ENCODE measurements at places on chromosomes 16 and 17.

DNA sequence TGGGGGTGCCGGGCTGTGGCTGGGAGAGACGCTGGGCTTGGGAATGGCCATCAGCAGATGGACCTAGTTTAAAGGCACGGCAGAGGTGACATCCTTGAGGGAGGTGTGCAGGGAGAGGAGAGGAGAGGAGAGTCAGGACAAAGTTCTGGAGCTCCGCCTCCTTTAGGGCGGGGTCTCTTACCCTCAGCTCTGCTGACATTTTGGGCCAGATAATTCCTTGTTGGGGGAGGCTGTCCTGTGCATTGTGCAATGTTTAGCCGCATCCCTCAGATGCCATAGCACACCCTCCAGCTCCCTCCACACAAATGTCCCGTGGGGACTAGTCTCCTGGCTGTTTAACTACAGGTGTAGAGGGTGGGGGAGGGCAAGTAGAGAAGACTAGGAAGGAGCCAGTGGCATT, 48.3 kb downstream of the ARHGAP23 start:
- no peak for DNase-seq

DNA sequence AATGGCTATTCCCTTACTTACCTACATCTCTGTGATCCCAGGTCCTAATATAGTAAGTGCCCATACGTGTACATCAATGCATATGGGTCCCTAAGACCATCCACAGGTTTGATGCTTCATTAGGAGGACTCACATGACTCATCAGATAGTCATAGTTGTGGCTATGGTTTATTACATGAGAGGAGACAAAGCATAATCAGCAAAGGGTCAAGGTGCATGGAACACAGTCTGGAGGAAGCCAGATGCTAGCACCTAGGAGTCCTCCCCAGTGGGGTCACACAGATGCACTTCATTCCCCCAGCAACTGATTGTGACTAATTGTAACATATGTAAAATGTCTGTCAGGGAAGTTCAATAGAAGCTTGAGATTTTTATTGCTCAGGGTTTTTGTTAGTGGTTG, 42.8 kb downstream of the PHKB start:
- peak; percentile 47 for DNase-seq

- DNase-seq, result no peak
Observed at GRCh38 chr16:5498562-5498961, 401.0 kb upstream of the EEF2KMT start.

DNA sequence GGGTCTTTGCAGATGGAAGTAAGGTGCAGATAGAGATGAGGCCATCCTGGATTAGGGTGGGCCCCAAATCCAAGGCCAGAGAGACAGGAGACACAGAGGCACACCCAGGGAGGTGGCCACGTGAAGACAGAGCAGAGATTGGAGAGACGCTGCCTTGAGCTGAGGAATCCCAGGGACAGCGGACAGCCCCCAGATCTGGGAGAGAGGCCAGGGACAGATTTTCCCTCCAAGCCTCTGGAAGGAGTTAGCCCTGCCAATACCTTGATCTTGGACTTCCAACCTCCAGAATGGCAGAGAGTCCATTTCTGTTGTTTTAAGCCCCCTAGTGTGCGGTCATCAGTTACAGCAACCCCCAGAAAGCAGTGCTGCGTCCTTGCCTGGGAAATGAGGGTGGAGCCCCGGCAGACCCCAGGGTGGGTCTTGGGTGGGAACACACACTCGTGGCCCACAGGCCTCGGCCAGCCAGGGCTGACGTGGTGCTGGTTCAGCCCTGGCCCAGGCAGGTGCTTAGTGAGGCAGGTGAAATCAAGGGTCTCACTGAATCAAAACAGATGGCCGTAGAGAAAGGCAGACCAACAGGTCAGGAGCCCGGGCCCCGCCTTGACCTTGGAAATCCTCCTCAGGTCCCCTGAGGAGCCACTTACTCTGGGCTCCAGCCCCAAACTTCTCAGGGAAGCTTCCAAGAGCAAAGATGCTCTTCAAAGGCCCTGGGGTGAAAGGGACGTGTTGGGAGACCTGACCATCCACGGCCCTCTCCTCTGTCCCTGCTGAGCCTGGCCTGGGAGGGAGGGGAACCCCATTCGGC, 169.3 kb downstream of the RBFOX3 start:
- DNase-seq, result no peak

- no peak for DNase-seq
Observed at GRCh38 chr16:13912891-13913290, 7.1 kb upstream of the ERCC4 start.

DNA sequence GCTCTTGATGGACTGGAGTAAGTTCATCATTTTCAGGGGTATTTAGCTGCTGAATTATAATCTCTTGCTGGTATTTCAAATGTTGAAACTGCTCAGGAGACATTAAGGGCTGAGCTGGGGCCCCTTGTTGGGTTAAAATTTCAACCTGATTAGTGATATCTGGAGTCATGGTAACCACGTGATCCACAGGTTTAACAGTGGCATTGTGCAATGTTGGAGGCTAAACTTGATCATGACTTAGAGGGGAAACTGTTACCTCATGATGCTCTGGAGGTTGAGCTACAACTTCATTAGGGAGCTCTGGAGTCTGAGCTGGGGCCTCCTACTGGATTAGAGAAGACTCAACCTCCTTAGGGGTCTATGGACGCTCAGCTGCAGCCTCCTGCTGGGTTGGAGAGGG, 17.2 kb upstream of the MPP2 start:
- no peak for DNase-seq

- DNase-seq, result peak; percentile 74
Observed at GRCh38 chr17:65627891-65628643, 66.6 kb upstream of the AXIN2 start.

DNA sequence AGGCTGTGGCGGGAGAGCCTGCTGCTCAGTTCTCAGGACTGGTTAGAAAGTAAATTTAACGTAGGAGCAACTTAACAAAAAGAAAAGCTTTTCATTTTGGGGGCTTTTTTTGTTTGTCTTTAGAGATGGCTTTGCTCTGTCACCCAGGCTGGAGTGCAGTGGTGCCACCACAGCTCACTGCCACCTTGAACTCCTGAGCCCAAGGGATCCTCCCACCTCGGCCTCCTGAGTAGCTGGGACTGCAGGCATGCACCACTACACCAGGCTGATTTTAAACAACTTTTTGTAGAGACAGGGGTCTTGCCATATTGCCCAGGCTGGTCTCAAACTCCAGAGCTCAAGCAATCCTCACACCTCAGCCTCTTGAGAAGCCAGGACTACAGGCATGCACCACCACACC, 205.0 kb downstream of the RPTOR start:
- DNase-seq, result no peak

GRCh38 chr17:12995896-12996295, 21.9 kb downstream of the ELAC2 start:
- DNase-seq, result no peak

DNA sequence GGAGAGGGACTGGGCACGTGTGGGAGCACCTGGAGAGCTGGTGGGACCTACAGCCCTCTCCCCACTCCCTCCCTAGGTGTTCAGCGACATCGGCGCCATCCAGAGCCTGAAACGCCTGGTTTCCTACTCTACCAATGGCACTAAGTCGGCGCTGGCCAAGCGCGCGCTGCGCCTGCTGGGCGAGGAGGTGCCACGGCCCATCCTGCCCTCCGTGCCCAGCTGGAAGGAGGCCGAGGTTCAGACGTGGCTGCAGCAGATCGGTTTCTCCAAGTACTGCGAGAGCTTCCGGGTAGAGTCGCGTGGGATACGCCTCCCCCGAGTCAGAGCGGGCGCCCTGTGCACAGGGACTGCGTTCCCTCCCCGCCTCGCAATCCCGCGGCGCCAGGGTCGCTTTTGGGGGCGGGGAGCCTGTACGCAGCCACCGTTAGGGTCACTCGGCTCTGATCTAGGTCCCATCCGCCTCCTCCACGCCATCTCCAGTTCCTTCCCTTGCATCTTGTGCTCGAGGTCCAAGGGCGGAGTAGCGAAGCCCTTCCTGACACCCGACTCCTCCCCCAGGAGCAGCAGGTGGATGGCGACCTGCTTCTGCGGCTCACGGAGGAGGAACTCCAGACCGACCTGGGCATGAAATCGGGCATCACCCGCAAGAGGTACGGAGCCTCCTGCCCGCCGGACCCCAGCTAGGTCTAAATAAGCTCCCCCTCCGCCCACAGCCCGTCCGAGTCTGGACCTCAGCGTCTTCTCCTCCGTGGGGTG, 13.0 kb downstream of the SARM1 start:
- no peak for DNase-seq

- no peak for DNase-seq
Observed at GRCh38 chr16:1492082-1492922, 858 bp upstream of the TELO2 start.

- DNase-seq, result no peak
Observed at GRCh38 chr17:51876986-51877385, 281.5 kb downstream of the CA10 start.

DNA sequence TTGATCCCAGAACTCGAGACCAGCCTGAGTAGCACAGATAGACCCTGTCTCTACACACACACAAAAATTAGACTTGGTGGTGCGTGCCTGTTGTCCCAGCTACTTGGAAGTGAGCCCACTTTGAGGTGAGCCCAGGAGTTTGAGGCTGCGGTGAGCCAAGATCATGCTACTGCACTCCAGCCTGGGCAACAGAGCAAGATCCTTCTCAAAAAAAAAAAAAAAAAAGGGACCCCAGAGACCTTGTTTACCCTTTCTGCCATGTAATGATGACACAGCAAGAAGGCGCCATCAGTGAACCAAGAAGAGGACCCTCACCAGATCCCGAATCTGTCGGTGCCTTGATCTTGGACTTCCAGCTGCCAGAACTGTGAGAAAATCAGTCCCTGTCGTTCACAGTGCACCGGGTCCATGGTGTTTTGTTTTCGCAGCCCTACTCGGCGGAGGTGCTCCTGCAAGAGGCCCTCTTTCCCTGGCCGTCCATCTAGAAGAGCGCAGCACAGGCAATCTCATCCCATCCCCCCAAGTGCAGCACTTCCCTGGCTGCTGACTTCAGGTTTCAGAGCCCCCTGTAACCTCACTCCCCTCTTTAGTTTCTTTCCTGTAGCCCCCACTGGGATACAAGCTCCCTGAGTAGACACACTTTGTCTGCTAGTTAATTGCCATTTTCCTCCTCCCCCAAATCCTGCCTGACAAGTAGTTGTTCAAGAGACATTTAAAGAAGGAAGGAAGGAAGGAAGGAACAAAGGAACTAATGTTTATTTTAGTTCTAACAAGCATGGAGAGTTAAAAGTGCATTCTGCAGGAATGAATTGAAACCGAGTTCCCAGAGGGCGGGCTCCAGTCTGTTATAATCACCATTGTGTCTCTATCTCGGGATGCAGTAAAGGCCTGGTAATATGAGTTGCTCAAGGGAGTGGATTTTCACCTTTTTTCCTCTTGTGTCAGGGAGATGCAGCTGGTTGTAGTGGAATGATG, 115.3 kb downstream of the SNX29 start:
- DNase-seq, result no peak

- DNase-seq, result no peak
Observed at GRCh38 chr16:48310908-48311641, 63.7 kb upstream of the ABCC11 start.

GRCh38 chr17:8369944-8370343, 6.6 kb downstream of the KRABD2 start:
- no peak for DNase-seq

DNA sequence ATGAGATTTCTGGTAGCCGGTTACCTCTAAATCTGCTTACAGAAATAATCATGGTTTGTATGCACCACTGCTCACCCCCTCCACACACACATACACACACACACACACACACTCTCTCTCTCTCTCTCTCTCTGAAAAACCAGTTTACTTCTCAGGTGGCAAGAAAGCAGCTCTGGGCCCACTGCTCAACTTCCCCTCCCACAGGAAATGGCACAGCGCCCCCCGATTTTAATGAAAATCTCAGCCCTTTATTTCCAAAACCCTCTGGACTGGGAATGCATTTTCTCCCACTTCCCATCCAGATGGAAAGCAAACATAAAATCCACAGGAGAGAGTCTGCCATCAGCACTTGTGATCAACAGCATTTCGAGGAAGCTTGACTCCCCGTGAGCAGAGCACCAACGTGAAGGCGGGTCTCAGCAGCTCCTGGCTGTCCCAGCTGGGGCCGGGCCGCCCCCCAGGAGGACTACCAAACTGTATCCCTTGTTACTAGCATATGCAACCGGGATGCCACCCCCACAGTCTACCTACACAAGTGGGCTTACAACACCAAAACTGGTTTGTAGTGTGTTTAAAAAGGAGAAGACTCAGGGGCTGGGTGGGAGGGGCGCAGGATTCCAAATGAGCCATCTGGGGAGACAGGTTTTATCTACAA, 121.1 kb downstream of the SLC39A11 start:
- no peak for DNase-seq

GRCh38 chr16:48317614-48318315, 67.4 kb downstream of the SIAH1 start:
- peak; percentile 78 for DNase-seq

- DNase-seq, result no peak
Observed at GRCh38 chr16:15446901-15447300, 12.5 kb downstream of the BMERB1 start.

- peak; percentile 98 for DNase-seq
Observed at GRCh38 chr17:35254107-35254773, 11.4 kb downstream of the SLFN5 start.

Data from EL (cell line).